ENCODE measurements at places on chromosomes 2 and 18.

- DNase-seq: peak; percentile 25
Measured at GRCh38 chr2:202610380-202610779, 24.4 kb upstream of the FAM117B start.

GRCh38 chr2:132460781-132461180, 44.2 kb downstream of the GPR39 start:
- DNase-seq: no peak

GRCh38 chr18:79798346-79798998, 734 bp downstream of the KCNG2 start:
- DNase-seq: no peak

DNA sequence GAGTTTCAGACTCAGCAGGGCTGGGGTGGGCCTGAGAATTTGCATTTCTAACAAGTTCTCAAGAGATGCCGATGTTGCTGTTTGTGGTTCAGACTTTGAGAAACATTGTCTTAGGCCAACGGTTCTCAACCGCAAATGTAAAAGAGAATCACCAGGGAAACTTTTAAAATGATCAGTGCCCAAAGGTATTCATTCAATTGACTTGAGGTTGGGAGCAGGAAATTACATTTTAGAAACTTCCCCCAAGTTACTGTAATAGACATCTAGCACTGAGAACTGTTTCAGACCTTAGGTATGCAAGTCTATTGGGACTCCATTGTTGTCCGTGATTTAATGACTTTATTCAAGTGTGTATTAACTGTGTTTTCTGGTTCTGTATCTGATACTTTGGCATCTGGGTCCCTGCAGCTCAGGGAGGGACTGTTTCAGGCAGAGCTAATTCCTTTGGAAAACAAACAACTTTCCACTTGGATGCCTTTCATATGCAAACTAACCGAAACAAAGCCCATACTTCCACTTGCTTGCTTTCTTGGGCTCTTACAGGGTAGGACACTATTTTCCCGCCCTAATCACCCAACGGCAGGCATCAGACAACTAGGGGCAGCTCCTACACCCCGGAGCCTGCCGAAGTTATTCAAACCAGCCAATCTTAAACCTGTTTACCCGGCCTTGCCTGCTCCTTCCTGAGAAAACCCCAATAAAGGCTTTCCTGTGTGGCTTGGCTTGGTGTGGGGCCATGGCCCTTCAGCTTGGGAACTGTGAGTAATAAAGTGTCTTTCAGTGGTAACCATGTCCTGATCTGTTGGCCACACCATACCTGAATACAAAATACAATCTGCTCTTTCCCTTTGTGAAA, 97.6 kb downstream of the POLE4 start:
- DNase-seq: no peak

DNA sequence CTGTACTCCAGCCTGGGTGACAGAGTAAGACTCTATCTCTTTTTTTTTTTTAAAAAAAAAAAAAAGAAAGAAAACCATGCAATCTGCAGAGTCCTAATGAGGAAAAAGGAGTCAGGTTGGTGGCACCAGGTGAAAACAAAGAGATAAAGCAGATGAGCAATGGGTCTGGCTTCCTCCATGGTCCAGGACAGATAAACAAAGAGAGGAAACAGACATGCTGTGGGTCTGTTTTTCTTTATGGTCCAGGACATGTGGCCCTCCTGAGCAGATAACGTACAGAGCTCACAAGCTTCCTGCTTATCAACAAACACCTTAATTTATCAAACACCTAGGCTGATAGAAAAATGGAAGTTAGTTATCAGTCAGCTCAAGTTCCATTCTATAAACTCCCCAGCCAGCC, 24.4 kb upstream of the TUBB6 start:
- no peak for DNase-seq

DNA sequence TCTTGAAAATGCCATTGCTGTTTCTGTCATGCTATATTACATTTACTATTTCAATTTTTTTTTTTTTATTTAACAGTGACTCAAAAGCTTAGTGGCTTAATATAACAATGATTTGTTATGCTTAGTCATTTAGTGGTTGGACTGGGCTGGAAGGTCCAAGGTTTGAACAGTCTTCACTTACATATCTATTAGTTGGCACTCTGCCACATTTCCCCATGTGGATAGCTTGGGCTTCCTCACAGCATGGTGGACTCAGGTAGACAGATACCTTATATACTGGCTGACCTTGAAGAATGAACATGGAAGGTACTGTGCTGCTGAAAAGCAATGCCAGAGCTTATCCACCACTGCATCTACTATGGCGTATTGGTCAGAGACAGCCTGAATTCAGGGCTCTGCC, 909.5 kb upstream of the SOX11 start:
- DNase-seq: no peak

GRCh38 chr2:60706021-60706420, 50.0 kb upstream of the PAPOLG start:
- DNase-seq: no peak

DNA sequence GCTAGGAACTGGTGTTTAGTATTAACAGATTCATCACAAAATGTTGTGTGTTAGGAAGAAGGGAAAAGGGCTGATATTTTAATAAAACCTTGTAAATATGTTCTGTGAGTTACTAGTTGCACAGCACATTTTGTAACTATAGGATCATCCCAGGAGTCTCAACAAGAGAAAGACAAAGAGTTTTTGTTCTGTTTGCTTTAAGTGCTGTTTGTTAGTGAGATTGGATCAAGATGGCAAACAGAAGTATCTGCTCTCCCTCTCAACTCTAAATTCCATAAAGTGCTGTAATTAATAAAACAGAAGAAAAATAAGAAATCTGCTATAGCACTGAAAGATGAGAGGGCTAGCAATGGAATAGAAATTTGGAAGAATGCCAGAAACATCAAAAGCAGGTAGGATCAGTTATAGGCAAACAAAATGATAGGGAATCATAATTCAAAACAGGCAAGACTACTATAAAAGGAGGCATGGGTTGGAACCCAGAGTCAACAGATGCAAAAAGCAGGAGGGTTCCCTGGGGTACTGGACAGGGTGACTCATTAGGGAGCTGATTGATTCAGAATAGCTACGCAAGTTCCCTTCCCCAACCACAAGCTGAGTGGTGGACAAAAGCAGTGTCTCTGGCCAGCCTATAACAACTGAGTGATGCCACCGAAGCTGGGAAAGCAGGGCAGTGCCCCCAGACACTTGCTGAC, 75.8 kb downstream of the DYNC1I2 start:
- DNase-seq: no peak

DNA sequence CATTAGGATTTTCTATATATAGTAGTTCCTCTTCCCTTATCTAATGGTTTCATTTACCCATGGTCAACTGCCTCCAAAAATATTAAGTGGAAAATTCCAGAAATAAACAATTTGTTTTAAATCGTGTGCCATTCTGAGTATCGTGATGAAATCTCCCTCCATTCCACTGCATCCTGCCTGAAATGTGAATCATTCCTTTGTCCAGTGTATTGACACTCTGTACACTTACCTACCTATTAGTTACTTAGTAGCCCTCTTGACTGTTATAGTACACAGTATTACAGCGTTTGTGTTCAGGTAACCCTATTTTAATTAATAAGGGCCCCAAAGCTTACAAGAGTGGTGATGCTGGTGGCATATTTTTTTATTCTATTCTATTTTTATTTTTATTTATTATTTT, 26.2 kb downstream of the TAF4B start:
- DNase-seq: no peak

DNA sequence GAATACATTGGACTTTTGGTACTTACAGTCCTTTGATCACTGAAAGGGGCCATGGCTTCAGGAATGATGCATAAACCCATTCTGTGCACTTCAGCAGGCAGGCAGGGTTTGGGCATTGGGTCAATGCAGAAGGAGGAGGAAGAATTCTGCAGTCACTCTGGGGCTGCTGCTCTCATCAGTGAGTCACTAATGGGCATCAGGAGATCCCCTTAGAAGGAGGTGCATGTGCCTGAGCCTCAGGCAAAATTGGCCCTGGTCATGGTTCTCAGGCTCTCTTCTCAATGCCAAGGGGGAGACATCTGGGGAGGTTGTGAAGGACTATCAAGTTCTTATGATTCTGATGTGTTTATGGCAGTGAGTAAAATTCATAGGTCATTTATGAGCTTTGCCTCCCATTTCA, 52.0 kb upstream of the TNP1 start:
- DNase-seq: no peak

GRCh38 chr2:100954044-100954420, 48.1 kb upstream of the RPL31 start:
- no peak for DNase-seq

GRCh38 chr2:74053959-74054715, 69.4 kb downstream of the TET3 start:
- DNase-seq: no peak

GRCh38 chr2:163682695-163683094, 53.1 kb downstream of the FIGN start:
- no peak for DNase-seq

GRCh38 chr2:56191617-56192016, 7.8 kb downstream of the CCDC85A start:
- peak; percentile 4 for DNase-seq

DNA sequence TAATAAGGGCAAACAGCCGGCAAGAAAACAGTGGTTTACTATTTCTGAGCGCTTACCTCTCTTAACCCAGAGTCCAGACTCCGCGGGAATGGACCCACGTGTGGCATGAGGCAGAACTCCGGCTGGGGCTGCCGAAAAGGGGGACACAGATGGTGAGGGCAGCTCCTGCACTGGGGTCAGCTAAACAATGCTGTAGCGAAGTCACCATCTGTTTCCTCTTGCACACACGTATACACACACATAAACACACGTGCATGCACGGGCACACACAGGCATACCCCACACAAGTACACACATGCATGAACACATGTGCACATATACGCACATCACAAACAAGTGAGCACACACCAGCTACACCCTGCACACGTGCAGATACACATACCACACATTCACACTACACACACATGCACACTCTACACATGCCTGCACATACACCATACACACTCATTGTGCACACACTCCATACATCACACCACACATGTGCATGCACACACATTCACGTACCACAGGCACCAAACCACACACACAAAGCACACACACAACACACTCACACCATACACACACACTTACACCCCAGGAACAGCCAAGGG, 105.9 kb upstream of the ID2 start:
- DNase-seq: peak; percentile 41
